ENCODE measurements at places on chromosomes 7 and 10. TPM values are rescaled to one million over a fixed set of nuclear protein-coding genes. Genes with fewer than 3 reads are reported as not detected.

GRCh38 chr7:117324960-117325359 lies 2.1 kb upstream of the WNT2 start:
- no peaks in the 10 kb centered on the region for H3K4me1 ChIP-seq
- H3K27me3 ChIP-seq = peaks cover 90% of the 10 kb centered on the region
- peak; percentile 78 for DNase-seq
- H3K27ac ChIP-seq = no peak overlapping the region

- H3K4me3 ChIP-seq = peak within 1 kb of the TSS; percentile 80
- no peaks in the 10 kb centered on the region for H3K27me3 ChIP-seq
- peak; percentile 89 for DNase-seq
- peaks cover 19% of the 10 kb centered on the region for H3K4me1 ChIP-seq
- peak within 1 kb of the TSS; percentile 76 for H3K27ac ChIP-seq
- peaks cover 13% of the 10 kb centered on the region for H3K36me3 ChIP-seq
Measured at GRCh38 chr10:124744102-124745050, at the start of gene FAM53B. Gene FAM53B (minus strand): TSS chr10:124744378. CDS start chr10:124706713, 37,665 bp downstream.

DNA sequence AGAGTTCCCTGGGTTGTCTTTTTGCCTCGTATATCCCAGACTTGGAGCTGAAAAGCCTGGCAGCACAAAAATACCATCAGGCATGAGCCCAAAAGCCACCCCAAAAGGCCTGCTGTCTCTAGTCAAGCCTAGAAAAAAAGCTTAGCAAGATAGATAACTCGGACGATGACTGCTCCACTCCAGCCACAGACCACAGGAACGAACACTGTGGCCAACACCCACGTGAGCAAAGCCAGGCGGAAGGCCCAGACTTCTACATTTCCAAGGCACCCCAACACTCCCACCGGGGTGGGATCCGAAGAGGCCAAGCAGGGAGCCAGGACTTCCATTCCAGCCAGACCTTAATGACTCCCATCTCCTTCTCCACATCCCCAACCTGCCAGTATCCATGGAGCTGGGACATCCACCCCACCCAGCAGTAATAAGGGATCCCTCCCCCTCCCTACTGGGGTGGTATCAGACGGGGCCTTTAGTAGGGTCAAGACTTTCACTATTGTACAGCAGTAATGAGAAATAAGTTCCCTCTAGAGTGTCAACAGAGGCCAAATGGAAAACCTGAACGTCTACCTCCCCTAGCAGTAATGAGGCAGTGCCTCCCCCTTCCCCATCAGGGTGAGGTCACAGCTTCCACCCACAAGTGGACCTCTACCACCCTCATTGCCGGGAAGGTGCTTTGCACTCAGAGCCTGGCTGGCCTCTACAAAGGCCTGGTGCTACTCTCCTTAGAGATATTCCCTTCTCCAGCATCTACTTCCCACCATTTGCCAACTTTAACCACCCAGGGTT lies 23.0 kb downstream of the PRLHR start:
- H3K36me3 ChIP-seq = no peaks in the 10 kb centered on the region
- H3K27me3 ChIP-seq = peaks cover 13% of the 10 kb centered on the region
- H3K4me3 ChIP-seq = no peak overlapping the region

PRR15 gene
- total RNA-seq = 5.0 TPM

DNA sequence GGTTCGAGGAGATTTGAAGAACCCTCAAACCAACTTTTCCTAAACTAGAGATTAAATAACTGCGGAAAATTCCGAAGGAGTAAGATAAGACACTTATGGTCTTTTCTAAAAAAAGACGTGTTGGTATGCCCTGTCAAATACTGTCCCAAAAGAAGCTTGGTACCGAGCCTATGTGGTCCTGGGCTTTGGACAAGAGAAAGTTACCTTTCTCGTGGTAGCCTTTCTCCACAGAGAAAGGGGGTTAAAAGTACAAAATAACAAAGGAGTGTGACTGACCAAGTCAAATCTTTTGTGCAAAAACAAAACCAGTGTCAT lies 56.2 kb upstream of the JCAD start:
- no peak overlapping the region for H3K4me3 ChIP-seq
- no peaks in the 10 kb centered on the region for H3K27me3 ChIP-seq
- no peaks in the 10 kb centered on the region for H3K36me3 ChIP-seq
- H3K4me1 ChIP-seq = peaks cover 10% of the 10 kb centered on the region
- DNase-seq = no peak

CRYGN gene
- total RNA-seq = 3.9 TPM

DNA sequence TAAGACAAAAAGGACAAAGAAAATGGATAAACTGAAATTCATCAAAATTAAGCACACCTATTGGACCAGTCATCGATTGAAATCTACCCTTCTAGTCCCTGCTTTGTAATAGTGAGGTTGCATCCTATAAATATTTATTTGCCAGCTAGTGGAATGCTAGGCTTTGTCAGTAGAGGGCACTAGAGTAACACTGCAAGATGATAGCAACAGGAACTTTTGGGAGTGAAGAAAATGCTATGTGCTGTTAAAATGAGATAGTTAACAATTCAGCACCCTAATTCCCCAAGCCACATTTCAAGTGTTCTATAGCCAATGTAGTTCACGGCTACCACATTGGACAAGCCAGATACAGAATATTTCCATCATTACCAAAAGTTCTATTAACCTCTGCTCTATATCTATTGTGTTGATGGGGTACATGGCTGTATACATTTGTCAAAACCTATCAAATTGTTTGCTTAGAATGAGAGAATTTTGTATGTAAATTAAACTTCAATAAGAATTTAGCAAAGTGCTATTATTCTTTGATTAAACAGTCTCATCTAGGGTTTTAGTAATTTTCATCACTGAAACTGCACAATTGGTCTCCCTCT lies 69.8 kb downstream of the LSMEM1 start:
- H3K4me1 ChIP-seq = no peaks in the 10 kb centered on the region
- DNase-seq = peak; percentile 63
- H3K27ac ChIP-seq = no peak overlapping the region
- H3K36me3 ChIP-seq = no peaks in the 10 kb centered on the region
- no peak overlapping the region for H3K4me3 ChIP-seq

DNA sequence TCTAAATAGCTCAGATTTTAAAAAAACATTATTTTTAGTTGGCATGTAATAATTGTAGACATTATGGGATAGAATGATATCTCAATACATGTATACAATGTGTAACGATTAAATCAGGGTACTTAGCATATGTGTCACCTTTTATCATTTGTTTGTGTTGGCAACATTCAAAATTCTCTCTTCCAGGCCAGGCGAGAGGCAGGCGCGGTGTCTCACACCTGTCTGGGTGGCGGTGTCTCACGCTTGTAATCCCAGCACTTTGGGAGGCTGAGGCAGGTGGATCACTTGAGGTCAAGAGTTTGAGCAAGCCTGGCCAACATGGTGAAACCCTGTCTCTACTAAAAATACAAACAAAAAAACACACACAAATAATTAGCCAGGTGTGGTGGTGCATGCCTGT lies 151.7 kb downstream of the RTKN2 start:
- no peak for DNase-seq
- H3K36me3 ChIP-seq = no peaks in the 10 kb centered on the region
- no peaks in the 10 kb centered on the region for H3K4me1 ChIP-seq
- H3K4me3 ChIP-seq = no peak overlapping the region

DNA sequence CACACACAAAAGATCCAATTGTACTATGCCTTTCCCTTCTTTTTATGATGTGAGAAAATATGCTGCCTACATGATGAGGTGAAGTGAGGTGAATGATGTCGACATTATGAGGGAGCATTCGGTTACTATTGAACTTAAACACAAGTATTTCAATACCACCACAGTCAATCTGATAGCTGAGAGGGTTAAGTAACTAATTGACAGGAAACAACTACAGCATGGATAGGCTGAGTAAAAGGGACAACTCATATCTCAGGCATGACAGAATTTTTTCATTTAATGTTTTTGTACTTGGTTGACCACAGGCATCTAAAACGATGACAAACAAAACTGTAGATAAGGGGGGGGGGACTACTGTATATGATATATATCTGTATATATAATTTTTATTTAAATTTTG lies 488.9 kb downstream of the SH2D4B start:
- H3K27me3 ChIP-seq = no peaks in the 10 kb centered on the region
- H3K4me3 ChIP-seq = no peak overlapping the region
- H3K27ac ChIP-seq = no peak overlapping the region
- H3K36me3 ChIP-seq = no peaks in the 10 kb centered on the region
- no peaks in the 10 kb centered on the region for H3K4me1 ChIP-seq

PCLO gene
- total RNA-seq = 2.8 TPM

GRCh38 chr10:51124852-51125251 lies 50.6 kb downstream of the PRKG1 start:
- no peak for DNase-seq
- H3K4me3 ChIP-seq = no peak overlapping the region
- H3K27me3 ChIP-seq = no peaks in the 10 kb centered on the region
- no peaks in the 10 kb centered on the region for H3K4me1 ChIP-seq

TRIM24 gene
- total RNA-seq = 62.1 TPM
